Karpas-422 (cell line): ENCODE measurements at places on chromosomes 1 and 21. TPM values are rescaled to one million over a fixed set of nuclear protein-coding genes. Genes with fewer than 3 reads are reported as not detected.

Gene CELA3A
- not detected in 2 replicates for total RNA-seq

Gene TNFRSF1B
- total RNA-seq: not detected in 2 replicates

Gene KCNN3
- 50.0 and 68.2 TPM in 2 replicates for total RNA-seq

Gene GNAT2
- not detected in 2 replicates for total RNA-seq

Gene ERICH3
- 0.04 TPM in 1 of 2 replicates, not detected in the other for total RNA-seq

Gene COL8A2
- 0.04 TPM in 1 of 2 replicates, not detected in the other for total RNA-seq

Gene LDLRAD1
- not detected in 2 replicates for total RNA-seq

Gene TMEM240
- total RNA-seq: 2.6 TPM in 1 of 2 replicates, not detected in the other

Gene TEKT2
- 0.86 and 1.7 TPM in 2 replicates for total RNA-seq
